Mammary microvascular endothelial cell (primary cell): ENCODE measurements at places on chromosomes 16 and 17. TPM values are rescaled to one million over a fixed set of nuclear protein-coding genes. Genes with fewer than 3 reads are reported as not detected.

Gene SLC6A4
- total RNA-seq = 1.9 and 3.0 TPM in 2 replicates

Gene CDR2L
- 34.8 and 37.3 TPM in 2 replicates for total RNA-seq

Gene ARHGAP23
- 127 and 150 TPM in 2 replicates for total RNA-seq

Gene GRB7
- 0.27 and 0.30 TPM in 2 replicates for total RNA-seq

Gene KRT35
- not detected in 2 replicates for total RNA-seq

Gene HOXB13
- total RNA-seq = not detected in 2 replicates

Gene STH
- total RNA-seq = not detected in 2 replicates

Gene MYH8
- not detected in 2 replicates for total RNA-seq

Gene MT1M
- total RNA-seq = 4.3 and 13.9 TPM in 2 replicates

Gene C17orf50
- not detected in 2 replicates for total RNA-seq

Gene C16orf92
- total RNA-seq = not detected in 2 replicates

Gene UNKL
- 7.3 and 8.8 TPM in 2 replicates for total RNA-seq

Gene NPIPB2
- total RNA-seq = 0.30 and 0.60 TPM in 2 replicates

Gene TLCD2
- total RNA-seq = 0.33 and 0.94 TPM in 2 replicates

Gene GAS7
- total RNA-seq = 0.60 and 0.89 TPM in 2 replicates

Gene PMP22
- 159 and 161 TPM in 2 replicates for total RNA-seq

Gene SNX11
- 12.6 and 17.4 TPM in 2 replicates for total RNA-seq

Gene FNDC8
- not detected in 2 replicates for total RNA-seq

Gene DPEP1
- total RNA-seq = 0.13 TPM in 1 of 2 replicates, not detected in the other

Gene CDH1
- not detected in 2 replicates for total RNA-seq

Gene MYH1
- not detected in 2 replicates for total RNA-seq

Gene CLEC10A
- not detected in 2 replicates for total RNA-seq

Gene EFNB3
- total RNA-seq = 0.10 and 0.13 TPM in 2 replicates

Gene PPP1R1B
- not detected in 2 replicates for total RNA-seq
